IMR-90 (cell line): ENCODE measurements at places on chromosomes 5 and 9.

DNA sequence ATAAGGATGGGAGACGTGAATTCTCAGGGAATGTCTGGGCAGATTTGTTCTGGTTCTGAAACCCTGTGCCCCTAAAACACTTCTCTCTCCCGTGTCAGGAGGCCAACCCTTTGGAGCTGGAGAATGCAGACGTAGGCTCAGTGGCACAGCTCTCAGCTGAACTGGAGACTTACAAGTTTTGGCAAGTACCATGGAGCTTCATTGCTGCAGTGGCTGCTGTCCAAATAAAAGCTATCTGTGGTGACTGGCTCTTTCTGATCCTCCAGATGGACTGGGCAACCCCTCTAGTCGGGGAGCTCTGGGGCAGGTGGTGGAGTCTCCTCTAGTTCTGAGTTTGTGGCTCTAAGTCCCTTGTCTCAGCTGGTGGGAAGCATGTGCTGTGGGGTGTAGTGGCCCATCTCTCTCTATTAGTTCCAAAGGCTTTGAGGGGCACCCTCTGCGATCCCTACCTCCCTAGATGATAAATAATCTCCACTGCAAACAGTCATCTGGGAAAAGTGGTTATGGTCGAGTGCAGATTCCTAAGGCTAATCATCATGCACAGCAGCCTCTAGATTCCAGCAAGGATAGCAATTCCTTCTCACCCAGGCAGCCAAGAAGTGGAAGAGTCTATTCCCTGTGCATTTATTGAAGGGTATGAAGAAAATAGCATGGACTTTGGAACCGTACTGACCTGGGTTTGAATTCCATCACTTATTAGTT, 204.2 kb upstream of the KLF4 start:
- DNase-seq, result peak; percentile 64

DNA sequence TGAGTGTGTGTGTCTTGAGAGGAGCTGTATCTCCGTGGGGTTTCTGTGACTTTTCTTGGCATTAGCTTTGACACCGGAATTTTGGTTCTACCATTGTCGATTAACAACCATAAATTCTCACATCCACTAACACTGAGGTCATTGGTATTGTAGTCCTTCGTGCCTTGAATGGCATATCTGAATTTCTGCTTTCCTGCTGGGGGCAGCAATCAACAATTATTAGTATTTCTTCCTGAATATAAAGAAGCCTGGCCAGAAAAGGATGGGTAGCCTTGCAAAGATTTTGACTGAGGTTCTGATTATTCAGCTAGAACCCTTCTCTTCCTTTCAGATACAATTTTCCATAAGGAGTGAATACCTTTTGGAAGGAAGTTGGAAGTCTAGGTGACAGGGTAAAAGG, 33.5 kb upstream of the SHOC1 start:
- no peak for DNase-seq

DNA sequence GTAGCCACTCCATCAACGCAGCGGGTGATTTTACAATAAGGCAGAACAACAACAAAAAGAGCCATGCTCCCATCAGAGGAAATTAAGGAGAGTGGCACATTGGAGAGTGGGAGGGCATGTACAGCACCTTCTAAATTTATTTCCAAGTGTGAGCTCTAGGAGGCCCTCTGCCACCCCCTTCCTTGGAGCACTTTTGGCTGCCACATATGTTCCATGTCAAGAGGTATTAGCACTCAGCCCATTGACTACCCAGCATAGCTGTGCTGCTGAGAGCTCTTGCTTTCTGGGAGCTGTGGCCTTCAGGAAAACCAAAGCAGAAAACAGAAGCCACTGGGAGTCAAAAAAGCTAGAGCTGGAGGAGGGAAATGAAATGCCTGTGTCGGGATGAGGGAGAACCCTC, 200.2 kb upstream of the PANK3 start:
- DNase-seq, result no peak

DNA sequence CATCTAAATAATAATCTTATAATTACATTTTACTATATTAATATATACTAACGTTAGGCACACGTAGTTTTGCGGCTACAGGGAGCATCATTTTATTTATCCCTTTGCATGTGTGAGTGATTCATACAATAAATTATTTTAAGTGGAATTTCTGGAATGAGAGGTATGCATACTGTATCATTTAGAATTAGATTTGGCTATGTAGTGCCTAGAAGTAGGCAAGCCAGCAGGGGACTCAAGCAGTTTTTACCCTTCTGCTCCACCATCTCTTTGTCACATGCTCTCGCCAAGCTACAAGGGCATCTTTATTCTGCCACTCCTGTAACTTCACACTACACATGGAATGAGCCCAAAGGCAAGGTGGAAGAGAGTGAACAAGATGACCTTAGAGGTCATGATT, 60.8 kb downstream of the MEGF10 start:
- DNase-seq, result no peak

DNA sequence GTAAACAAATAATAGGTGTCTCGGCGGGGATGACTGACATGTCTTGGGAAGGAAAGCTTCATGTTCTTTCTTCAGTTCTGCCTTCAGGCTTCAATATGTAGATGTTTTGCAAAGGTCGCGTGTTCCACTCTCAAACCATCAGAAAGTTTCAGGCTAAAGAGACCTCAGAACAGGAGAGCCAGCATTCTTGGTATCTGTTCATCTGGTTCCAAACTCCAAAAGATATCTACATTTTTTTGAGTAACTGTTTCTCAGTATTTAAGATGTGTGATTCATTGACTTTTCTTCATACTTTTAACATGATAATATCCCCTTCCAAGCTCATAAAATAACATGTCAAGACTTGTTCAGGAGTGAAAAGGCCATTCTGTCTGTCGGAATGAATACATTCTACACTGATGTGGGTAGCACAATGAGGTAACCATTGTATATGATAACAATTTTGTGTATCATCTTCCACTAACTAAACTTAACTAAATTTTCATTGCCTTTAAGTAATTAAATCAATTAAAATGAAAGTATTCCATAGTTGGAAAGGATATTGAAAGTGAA, 183.6 kb downstream of the CFAP90 start:
- DNase-seq, result no peak

DNA sequence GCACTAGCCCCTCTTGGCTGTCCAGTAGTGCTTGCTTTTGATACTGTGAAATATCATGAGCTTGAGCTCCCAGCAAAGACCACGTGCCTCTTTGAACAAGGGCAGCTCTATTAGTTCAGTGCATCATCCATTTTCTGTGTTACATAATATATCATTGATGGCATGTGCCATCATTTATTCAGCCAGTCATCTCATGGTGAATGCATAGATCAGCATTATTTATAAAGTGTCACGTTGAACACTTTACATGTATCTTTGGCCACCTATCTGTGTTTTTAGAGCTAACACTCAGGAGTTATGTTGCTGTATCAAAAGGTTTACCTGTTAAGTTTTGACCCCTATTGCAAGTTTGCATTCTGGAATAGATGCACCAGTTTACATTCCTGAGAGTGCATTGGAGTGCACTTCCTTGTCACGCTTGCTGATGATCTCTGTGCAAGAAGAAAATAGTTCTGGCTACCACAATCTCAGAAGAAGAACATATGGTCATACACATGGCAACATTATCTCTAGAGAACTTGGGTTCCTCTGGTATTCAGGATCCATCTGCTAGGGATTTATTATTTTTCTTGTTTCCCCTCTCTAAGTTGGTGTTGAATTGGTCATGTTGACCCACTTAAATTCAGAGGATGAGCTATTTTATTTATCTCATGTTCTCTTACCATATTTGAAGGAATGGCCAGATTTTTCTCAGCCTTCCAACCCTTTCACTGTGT, 120.9 kb downstream of the SH3GL2 start:
- no peak for DNase-seq

DNA sequence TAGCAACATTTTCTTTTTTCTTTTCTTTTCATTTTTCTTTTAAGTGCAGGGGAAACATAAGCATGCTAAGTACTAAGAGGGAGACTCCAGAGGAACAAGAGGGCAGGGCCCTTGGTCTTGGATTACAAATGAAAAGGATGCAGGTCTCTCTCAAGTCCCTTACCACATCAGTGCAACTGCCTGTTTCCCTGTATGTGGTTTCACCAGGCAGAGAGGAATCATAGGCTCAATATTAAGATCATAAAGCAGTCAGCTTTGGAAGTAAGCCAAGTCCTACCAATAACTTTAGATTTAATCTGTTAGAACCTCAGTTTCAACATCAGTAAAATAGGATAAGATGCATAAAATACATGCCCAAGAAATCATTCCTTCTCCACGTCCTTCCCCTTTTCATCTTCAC, 422.7 kb upstream of the PAPPA start:
- DNase-seq, result peak; percentile 13

- no peak for DNase-seq
Measured at GRCh38 chr5:15092801-15093200, 221.2 kb upstream of the ANKH start.

GRCh38 chr9:87910821-87911220, 6.9 kb upstream of the SPATA31C1 start:
- no peak for DNase-seq
